ENCODE measurements at places on chromosomes 2 and 18. TPM values are rescaled to one million over a fixed set of nuclear protein-coding genes. Genes with fewer than 3 reads are reported as not detected.

TTC31 gene
- total RNA-seq, result 11.8 TPM

STAM2 gene
- total RNA-seq, result 60.7 TPM

TMEM169 gene
- 30.7 TPM for total RNA-seq

LINC00305 gene
- not detected for total RNA-seq

APLF gene
- total RNA-seq, result 17.8 TPM
